ENCODE measurements at places on chromosomes 11 and 22.
A peak's percentile ranks its signal among the peaks of the same experiment; 100 is the strongest.

DNA sequence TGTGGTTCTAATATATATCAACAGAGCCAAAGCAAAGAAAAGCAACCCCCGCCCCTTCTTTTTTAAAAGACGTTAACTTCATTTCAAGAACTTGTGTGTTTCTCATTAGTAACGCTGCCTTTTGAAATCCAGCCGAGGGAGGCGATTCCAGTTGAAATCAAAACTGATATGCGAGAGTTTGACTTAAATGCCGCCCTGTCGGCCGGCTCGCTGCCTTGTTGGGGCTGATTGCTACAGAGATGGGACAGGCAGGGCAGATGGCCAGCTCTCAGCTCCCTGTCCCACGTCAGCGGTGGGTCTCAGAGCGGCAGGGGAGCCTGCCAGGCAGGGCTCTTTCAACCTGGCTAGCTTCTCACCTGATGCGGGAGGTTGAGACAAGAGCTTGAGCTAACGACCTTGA lies 51.9 kb upstream of the ALX4 start:
- DNase-seq: no peak

DNA sequence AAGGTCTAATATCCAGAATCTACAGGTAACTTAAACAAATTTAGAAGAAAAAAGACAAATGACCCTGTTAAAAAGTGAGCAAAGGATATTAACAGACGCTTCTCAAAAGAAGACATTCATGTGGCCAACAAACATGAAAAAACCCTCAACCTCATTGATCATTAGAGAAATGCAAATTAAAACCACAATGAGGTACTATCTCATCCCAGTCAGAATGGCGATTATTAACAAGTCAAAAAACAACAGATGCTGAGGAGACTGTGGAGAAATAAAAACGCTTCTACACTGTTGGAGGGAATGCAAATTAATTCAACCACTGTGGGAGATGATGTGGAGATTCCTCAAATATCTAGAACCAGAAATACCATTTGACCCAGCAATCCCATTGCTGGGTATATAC lies 67.2 kb downstream of the SLC17A6 start:
- DNase-seq: no peak

DNA sequence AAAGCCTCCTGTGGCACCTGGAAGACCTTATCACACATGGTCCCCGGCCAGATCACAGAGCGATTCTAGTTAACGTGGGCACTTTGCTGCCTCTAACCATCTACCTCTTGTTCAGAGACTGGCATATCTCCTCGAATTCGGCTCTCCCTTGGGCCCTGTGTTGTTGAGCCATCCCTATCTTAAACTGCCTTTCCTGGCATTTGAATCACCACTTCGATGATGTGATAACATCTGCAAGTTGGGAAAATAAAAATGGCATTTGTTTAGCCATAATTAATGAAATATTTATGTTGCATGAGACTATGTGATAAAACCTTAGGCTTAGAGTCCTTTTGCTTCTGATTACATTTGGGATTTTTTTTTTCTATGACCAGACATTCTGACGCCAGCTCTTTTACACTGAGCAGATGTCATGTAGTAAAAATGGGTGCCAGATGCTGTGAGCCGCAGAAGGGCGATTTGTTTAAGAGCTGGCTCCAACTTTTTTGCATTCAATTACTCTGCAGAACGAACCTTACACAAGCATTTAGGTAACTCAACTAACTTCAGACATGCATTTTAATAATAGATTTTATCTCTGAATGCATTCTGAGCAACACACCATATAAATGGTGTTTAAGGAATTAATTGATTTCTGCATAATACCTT lies 58.5 kb upstream of the PARVA start:
- no peak for DNase-seq

- DNase-seq: peak; percentile 59
These were observed 60.5 kb downstream of the OSBP2 start for GRCh38 chr22:30754971-30755758.

DNA sequence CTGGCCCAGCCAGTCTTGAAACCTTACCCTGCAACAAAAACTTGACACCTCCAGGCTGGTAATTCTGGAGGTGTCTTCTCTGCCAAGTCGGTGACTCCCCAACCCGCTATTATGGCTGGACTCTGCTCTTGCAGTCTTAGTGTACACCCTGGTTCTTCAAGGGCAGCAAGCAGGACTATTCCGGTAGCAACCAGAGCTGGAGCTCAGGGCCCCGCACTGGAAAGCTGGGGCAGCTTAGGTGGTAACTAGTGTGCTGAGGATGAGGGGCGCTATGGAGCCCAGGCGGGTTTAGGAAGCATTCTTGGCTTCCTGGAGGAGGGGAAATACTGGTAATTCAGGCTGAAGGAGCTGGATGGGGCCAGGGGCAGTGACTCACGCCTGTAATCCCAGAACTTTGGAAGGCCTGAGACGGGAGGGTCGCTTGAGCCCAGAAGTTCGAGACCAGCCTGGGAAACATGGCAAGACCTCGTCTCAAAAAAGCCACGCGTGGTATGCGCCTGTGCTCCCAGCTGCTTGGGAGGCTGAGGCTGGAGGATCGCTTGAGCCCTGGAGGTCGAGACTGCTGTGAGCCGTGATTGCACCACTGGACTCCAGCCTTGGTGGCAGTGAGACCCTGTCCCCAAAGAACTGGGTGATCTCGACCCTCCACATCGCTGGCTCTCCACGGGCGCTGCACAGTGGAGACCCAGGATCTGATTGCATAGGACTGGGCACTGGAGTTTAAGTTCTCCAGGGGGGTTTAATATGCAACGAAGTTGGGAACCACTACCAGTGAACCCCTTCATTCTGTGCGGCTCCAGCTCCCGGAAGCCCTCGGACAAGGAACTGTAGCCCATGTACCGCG lies 10.6 kb upstream of the AIFM3 start:
- no peak for DNase-seq

- DNase-seq: no peak
These were observed 392.9 kb downstream of the INSC start for GRCh38 chr11:15507592-15507991.

GRCh38 chr22:39301926-39302325 lies 17.5 kb downstream of the RPL3 start:
- no peak for DNase-seq

GRCh38 chr11:69010964-69011623 lies 2.0 kb downstream of the MRGPRF start:
- peak; percentile 93 for DNase-seq

DNA sequence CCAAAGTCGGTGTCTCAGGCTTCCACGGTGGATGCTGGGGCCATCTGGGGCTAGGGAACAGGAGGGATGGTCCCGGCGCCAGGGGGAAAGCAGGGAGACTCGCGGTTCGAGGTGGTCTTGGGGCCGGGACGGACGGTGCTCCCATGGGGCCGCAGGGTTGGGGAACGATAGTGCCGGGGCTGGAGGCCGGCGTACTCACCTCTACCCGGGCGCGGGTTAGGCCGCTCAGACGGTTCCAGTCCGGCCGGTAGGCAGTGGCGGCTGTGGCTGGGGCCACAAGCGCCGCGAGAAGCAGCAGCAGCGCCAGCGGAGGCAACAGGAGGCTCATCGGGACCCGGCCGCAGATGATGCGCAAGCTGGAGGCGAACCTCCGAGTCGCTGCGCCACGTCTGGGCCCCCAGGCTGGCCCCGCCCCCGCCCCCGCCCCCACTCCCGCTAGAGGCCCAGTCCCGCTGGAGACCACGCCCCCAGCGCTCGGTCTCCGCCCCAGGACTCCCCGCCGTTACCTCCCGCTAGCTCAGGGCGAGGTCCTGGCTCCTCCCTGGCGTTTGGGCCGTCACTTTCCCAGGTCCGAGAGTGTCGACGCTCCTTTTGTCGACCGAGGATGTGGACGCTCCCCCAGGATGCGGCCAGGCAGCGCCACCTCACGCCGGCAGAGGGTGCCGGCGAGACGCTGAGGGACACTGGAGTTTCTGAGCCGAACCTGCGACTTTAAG lies at the start of gene SELENOM:
SELENOM (minus strand) TSS at position 391 of the 716 bp plus-strand sequence; CDS start at position 328, 63 bp downstream.
- peak; percentile 99 for DNase-seq

- DNase-seq: no peak
These were observed 621.2 kb downstream of the METTL15 start for GRCh38 chr11:28729339-28729738.

DNA sequence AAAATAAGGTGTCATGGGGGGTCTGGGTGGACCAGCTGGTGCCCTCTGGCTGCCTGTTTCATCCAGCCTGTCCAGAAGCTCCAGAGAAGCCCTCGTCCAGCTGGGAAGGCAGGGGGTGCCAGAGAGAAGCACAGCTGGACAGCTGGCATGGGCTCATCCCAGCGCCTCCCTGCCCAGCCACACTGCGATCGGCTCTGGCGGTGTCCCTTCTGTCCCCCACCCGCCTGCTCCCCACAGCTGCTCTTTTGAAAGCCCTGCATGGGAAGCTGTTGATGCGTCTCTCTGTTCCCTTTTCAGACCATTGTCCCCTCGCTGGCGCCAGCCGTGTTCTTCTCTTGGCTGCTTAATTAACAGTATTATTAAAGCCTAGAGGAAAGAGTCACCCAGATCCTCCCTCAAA lies 86.5 kb downstream of the MN1 start:
- no peak for DNase-seq

GRCh38 chr11:134393638-134394037 lies 18.4 kb downstream of the B3GAT1 start:
- peak; percentile 49 for DNase-seq

Measured in kidney (tissue), 22 donors.